ENCODE measurements at places on chromosomes 16 and 17.
A peak's percentile ranks its signal among the peaks of the same experiment; 100 is the strongest.

DNA sequence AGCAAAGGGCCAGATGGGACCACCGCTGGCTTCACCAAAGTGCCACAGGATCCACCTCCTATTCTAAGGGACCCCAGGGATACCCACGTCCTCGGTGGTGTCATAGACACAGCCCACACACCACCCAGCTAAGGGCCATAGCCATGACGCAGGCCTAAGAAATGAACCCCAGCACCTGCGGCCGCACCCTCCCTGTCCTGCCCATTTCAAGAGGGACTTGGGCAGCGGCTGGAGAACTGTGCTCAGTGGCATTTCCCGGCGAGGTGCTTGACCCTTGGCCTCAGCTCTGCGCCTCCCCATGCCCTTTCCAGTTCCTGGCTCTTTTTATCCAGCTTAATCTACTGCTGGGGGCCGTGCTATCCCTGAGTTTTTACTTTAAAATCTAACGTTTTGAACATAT, 27.3 kb downstream of the ZNF778 start:
- DNase-seq: no peak

GRCh38 chr16:47567321-47567720, 106.2 kb downstream of the PHKB start:
- DNase-seq: no peak

DNA sequence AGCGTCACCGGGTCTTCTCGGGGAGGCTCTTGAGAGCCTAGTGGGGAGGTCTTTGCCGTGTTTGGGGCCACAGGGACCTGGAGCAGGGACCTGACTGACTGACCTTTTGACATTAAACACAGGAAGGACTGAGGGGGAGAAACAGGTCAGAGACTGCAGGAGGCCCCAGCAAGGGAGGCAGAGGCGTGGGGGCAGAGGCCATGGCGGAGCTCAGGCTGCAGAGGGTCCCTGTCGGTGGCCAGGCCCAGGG, 41.6 kb upstream of the GSE1 start:
- DNase-seq: no peak

DNA sequence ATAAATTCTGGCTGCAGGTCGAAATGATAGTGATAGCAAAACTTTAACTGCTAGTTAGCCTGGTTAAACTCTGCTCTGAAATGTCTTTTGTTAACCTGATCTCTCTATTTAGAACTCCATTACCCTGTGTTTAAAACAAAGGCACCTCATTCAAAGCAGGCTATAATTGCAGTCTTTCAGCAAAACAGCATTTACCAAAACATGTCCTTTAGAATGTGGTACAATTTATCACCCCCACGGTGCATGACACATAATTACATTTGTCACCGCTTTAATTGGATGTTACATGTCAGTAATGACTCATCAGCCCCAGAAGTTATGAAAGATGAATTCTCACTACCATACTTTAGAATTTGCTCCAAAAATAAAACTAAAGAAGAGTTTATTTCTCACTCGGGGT, 295.4 kb downstream of the TOX3 start:
- no peak for DNase-seq

- DNase-seq: no peak
Observed at GRCh38 chr17:13329421-13329820, 272.3 kb downstream of the HS3ST3A1 start.

DNA sequence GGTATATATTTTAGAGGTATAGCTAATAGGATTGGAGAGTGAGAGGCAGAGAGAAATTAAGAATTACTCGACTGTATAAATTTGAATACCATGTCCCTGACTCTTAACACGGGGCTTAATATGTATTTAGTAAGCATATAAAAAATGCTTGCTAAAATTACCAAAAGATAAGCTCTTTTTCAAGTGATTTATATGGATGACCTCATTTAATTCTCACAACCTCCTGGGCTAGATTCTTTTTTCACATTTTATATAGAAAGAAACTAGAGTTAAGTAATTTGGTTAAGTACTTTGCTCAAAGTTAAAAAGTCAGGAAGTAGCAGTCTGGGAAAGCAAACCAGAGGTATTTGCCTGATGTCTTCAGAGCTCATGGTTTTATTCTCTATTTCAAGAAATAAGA, 963.5 kb upstream of the SOX9 start:
- DNase-seq: no peak

- DNase-seq: peak; percentile 62
Observed at GRCh38 chr17:1736348-1737281, 6.1 kb upstream of the SERPINF2 start.

DNA sequence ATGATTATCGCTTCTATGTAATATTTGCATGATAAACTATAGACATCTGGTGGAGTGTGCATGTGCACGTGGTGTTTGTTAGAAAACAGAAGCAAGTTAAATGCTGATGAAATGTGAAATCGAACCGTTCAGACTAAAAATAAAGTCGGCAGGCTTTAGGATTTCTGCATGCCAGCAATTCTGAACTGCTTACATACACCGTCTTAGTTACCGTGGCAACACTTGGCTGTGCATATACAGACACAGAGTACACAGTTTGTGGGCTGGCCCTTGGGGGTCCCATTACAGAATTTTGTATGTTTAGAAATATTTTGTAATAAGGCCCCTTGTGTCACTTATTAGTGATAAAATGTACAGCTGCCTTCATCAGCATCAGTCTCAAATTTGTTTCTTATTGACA, 605.5 kb downstream of the RBFOX1 start:
- DNase-seq: no peak

GRCh38 chr17:39636587-39636926, 387 bp upstream of the STARD3 start:
- no peak for DNase-seq

- no peak for DNase-seq
Observed at GRCh38 chr16:85176541-85177447, 64.5 kb upstream of the CIBAR2 start.

GRCh38 chr17:33113991-33114370, 122.3 kb downstream of the SPACA3 start:
- no peak for DNase-seq

DNA sequence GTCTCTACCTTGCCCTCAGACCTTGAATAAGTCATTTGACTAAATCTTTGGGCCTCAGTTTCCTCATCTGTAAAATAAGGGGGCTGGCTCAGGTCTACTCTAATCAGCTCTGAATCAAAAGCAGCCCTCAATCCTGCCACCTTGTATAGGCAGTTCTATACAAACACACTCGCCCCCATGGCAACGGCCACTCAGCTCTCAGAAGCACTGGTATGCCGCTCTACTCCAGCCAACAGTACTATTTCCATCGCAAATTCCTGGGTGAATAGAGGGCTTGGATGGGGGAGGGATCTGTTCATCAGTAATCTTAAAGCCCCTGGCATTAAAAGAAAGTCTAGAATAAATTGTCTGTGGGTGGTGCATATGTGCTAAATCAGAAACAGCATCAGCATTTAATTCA, 21.2 kb upstream of the TAOK1 start:
- DNase-seq: no peak

DNA sequence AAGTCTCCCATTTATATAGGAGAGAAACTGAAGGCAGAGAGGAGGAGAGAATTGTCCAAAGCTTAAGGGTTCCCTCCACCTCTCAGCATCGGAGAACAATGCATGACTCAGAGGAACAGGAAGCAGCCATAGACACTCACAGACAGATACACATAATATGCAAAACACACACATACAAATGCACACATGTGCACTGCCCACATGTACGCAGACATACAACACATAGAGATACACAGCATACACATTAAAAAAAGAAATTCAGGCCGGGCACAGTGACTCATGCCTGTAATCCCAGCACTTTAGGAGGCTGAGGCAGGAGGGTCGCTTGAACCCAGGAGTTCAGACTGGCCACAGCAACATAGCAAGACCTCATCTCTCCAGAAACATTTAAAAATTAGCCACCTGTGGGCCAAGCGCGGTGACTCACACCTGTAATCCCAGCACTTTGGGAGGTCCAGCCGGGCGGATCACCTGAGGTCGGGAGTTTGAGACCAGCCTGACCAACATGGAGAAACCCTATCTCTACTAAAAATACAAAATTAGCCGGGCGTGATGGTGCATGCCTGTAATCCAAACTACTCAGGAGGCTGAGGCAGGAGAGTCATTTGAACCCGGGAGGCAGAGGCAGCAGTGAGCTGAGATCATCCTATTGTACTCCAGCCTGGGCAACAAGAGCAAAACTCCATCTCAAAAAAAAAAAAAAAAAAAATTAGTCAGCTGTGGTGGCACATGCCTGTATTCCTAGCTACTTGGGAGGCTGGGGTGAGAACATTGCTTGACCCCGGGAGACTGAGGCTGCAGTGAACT, 11.3 kb downstream of the ERAL1 start:
- DNase-seq: no peak

GRCh38 chr16:85458968-85459367, 154.2 kb upstream of the GSE1 start:
- no peak for DNase-seq

- DNase-seq: no peak
Observed at GRCh38 chr16:13956635-13957196, 36.8 kb downstream of the ERCC4 start.

DNA sequence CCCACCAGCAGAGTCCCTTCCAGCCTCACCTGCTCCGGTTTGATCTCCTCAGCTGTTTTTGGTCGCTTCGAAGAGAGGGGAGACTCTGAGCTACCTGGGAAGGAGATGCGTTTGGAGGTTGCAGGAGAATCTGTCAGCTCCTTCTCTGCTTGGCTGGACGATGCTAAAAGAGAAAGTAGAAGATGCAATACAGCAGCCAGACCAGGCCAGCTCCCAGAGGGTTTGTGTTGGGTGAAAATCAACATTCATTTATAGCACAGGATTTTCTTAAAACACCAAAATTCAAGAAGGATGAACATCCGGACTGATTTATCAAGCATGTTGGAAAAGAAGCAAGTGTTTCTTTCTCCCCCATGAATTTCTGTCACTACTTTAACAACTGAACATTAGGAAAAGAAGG, 236.1 kb downstream of the ZFHX3 start:
- no peak for DNase-seq

- DNase-seq: no peak
Observed at GRCh38 chr17:34596920-34597319, 17.5 kb downstream of the TMEM132E start.

DNA sequence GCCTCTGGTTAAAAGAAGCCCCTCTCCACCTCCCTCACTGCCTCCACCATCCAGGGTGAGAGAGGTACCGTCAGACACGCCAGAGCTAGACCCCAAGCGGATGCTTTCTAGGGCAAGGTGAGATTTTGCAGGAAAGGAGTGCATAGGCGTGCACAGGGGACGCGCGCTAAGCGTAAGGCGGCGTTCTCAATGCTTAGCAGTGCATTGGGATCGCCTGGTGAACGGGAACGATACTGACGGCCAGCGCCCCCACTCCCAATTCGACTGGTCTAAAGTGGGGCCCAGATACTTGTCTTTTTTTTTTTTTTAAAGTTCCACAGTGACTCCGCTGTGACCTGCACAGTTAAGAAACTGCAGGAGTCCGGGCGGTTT, 57.9 kb upstream of the CREBBP start:
- DNase-seq: no peak

- no peak for DNase-seq
Observed at GRCh38 chr17:49123061-49123460, 9.5 kb upstream of the B4GALNT2 start.

GRCh38 chr16:63614429-63614828, 1507.4 kb downstream of the CDH11 start:
- no peak for DNase-seq

DNA sequence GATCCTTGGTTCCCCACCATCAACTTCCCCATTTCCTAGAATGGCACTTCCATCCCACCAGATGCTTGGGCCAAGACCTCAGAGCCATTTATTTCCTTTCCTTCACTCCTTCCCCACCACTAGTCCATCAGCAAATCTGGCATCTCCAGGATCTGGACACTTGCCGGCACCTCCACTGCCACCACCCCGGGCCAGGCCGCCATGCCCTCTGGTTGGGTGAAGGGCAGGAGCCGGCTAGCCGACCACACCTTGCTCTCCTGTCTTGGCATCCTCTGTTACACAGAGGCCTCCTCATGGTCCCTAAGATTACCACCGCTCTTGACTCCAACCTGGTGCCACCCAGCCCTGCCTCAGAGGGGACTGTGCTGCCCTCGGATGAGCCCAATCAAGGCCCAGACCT, 104.5 kb downstream of the RMI2 start:
- DNase-seq: no peak

DNA sequence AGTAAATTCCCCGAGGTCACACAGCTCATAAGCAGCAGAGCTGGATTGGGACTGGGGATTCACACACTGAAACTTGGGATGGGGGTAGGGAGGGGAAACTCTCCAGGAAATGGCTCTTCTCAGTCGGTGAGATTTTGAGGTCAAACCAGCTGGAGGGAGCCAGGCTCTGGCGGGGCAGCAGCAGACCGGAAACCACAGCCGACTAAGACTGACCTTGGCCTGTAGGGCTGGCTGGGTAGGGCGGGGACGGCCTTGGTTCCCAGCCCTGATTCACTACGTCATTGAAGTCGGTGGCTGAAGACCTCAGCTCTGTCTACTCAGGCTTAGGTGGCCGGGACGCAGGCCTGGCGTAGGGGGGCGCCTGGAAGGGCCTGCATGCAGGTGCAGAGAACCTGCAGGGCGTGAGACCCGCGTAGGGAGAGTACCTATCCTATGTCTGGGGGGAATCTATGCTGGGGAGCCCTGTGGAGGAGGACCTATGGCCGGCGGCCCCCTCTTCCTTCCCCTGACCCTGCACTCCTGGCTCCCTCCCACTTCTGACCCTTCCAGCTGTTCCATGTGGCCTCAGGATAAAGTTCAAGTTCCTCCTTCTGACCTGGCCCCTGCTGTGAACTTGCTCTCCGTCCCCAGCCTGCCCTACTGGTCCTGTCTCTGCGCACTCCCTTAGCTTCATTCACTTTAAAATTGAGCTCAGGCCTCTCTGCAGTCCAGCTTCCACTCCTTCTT, 11.9 kb upstream of the SLC4A1 start:
- no peak for DNase-seq

DNA sequence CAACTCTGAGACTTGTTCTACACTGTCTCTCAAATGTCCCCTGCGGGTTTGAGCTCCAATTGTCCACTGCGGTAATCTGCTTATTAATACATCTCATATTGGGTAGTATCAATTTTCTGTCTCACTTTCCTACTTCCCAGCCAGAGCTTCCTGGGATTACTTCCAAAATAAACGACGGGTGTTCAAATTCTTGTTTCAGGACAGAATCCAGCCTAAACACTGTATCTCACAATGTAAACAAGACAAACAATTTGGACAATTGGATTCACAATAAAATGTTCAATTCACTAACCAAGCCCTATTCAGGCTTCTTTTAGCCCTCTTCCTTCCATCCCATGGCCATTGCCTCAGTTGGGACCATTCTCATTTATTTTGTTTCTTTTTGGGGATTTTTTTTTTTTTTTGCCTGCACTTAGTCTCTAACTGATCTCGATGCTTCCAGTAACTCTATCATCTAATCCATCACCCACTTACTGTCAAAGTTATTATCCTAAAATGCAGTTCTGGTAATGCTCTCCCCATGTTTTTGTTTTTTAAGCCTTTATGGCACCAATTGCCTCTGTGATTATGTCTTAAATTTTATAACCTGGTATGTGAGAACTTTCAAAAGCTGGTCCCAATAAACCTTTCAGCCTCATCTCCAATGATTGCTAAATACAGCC, 2.0 kb upstream of the VAT1L start:
- DNase-seq: no peak

All from stimulated activated CD4-positive, alpha-beta T cell treated with anti-CD3 and anti-CD28 coated beads, Interleukin-12 subunit alpha, Interleukin-12 subunit beta, amount 100 ng/mL, for 24 hours (primary cell).